ENCODE measurements at places on chromosomes 2 and 18. TPM values are rescaled to one million over a fixed set of nuclear protein-coding genes. Genes with fewer than 3 reads are reported as not detected.
A peak's percentile ranks its signal among the peaks of the same experiment; 100 is the strongest.

TCF23 gene
- total RNA-seq, result not detected

ZBTB7C gene
- total RNA-seq, result 0.37 TPM

LTBP1 gene
- 5.1 TPM for total RNA-seq

EFR3B gene
- 0.96 TPM for total RNA-seq

TUBA3E gene
- not detected for total RNA-seq

L3MBTL4 gene
- not detected for total RNA-seq

GRCh38 chr2:221848286-221848685 lies 276.2 kb upstream of the EPHA4 start:
- H3K4me3 ChIP-seq, result no peak overlapping the region
- H3K4me1 ChIP-seq, result no peaks in the 10 kb centered on the region
- H3K36me3 ChIP-seq, result no peaks in the 10 kb centered on the region
- DNase-seq, result no peak
- H3K27me3 ChIP-seq, result peaks cover 22% of the 10 kb centered on the region

- no peak overlapping the region for H3K4me3 ChIP-seq
- no peaks in the 10 kb centered on the region for H3K4me1 ChIP-seq
- DNase-seq, result no peak
- no peaks in the 10 kb centered on the region for H3K27me3 ChIP-seq
- no peaks in the 10 kb centered on the region for H3K36me3 ChIP-seq
These were observed 85.9 kb downstream of the EIPR1 start for GRCh38 chr2:3291750-3292149.

DNA sequence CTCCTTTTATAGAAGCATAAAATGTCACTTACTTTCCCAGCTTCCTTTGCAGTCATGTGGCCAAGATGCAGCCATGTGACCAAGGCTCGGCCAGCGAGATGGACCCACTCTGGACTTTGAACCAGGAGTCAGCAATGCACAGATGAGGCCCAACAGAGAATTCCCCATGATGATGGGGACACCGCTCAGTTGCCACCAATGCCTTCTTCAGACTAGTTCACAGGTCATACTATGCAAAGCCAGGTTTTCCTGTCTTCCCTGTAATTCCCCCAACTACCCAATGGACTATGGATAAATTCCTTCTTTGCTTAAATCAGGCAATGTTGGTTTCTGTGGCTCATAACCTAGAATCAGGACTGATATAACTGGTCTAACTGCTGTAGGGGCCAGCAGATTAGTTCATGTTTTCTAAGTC lies 22.5 kb upstream of the REL start:
- H3K4me3 ChIP-seq, result no peak overlapping the region
- no peaks in the 10 kb centered on the region for H3K4me1 ChIP-seq
- H3K27me3 ChIP-seq, result no peaks in the 10 kb centered on the region
- H3K27ac ChIP-seq, result no peak overlapping the region
- no peak for DNase-seq

GRCh38 chr2:16255120-16255519 lies 314.8 kb downstream of the MYCN start:
- DNase-seq, result no peak
- no peaks in the 10 kb centered on the region for H3K36me3 ChIP-seq
- no peaks in the 10 kb centered on the region for H3K4me1 ChIP-seq
- H3K27ac ChIP-seq, result no peak overlapping the region
- H3K27me3 ChIP-seq, result peaks cover 15% of the 10 kb centered on the region

DNA sequence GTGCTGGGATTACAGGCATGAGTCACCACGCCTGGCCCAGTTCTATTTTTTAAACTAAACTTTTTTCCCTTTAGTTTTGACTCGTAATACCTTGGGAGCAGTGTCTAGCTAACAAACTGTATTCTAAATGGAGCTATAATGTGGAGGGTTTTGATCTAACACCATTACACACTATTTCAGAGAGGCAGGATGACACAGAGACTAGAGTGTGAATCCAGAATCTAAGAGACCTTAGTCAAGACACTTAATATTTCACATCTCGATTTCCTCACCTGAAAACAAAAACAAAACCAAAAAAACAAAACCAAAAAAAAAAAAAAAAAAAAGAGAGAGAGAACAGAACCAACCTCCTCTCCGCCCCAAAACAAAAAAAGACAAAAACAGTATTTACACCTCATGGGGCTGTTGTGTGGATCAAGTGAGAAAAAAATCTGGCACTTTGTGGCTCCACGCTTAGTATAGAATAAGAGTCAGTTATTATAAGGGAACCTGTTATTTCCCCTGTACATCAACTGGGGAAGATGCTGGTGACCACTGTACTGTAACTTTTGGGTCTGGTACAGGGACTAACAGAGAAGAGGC lies 31.3 kb downstream of the DARS1 start:
- H3K4me3 ChIP-seq, result no peak overlapping the region
- H3K4me1 ChIP-seq, result peaks cover 26% of the 10 kb centered on the region
- no peak overlapping the region for H3K27ac ChIP-seq
- H3K36me3 ChIP-seq, result peaks cover 9% of the 10 kb centered on the region
- H3K27me3 ChIP-seq, result no peaks in the 10 kb centered on the region

DNA sequence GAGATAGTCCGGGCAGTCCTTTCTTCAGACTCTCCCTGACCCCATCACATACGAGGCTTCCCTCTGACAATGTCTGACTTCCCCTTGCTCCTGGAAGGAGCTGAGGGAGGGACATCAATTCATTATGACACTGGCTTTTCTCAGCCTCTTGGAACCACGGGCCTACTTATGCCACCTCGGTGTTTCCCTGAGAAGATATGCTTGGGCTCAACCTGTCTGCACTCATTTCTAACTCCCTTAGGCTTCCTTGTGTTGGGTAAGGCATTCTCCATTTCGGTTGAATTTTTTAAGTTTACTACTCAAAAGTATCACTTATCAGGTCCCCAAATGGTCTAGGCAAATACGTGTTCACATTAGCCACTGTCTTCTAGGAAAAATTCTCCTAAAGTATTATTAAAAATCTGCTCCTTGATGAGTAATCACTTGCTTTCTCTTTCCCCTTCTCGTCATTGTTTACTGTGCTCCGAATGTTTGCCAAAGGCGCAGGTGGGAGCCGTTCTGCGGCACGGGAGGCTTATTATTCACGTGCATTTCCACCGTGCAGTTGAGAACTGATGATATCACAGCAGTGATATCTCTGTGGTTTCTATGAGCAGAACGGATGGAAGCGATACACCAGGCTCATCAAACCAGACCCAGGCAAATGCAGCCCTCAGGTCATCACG lies 33.1 kb downstream of the ARL4C start:
- no peaks in the 10 kb centered on the region for H3K36me3 ChIP-seq
- no peak overlapping the region for H3K27ac ChIP-seq
- DNase-seq, result no peak
- H3K4me1 ChIP-seq, result no peaks in the 10 kb centered on the region
- no peak overlapping the region for H3K4me3 ChIP-seq
- H3K27me3 ChIP-seq, result no peaks in the 10 kb centered on the region

GRCh38 chr2:20491739-20492531 lies 45.1 kb downstream of the RHOB start:
- H3K36me3 ChIP-seq, result no peaks in the 10 kb centered on the region
- no peak overlapping the region for H3K27ac ChIP-seq
- peaks cover 48% of the 10 kb centered on the region for H3K4me1 ChIP-seq
- no peaks in the 10 kb centered on the region for H3K27me3 ChIP-seq
- DNase-seq, result peak; percentile 22

- H3K27ac ChIP-seq, result no peak overlapping the region
- no peaks in the 10 kb centered on the region for H3K27me3 ChIP-seq
- no peak overlapping the region for H3K4me3 ChIP-seq
- no peaks in the 10 kb centered on the region for H3K4me1 ChIP-seq
These were observed 8.3 kb downstream of the CERKL start for GRCh38 chr2:181648478-181649155.

DNA sequence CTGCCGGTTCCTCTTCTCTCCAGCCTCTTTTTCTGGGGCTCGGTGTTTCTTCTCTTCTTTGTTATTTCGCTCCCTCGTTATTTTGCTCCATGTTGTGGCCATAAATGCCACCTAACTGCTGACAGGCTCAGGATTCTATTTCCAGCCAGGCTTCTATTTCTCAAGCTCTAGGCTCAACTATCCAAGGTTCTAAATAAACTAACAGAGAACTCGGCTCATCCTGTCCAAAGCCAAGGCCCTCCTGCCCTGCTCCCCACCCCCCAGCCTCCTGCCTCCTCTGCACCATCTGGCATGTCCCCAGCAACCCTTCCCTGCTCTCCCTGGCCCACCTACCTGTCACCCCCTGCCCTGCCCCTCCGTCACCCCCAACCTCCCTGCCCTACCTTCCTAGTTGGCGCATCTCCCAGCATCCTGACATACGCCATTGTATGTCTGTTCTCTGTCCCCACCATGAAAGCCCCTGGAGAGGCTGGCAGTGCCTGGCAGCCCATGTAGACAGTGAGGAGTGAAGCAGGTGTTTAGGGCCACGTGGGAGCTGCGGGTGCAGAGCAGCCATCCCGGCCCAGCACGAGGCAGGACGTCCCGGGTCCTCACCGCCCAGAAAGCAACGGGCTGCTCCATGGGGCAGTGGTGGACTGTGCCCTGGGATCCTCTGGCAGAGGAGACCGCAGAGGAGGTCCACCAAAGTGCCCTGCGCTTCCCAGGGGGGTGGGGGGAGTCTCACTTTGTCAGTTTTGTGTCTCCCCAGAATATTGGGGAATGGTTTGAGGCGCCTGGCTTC lies 186.9 kb downstream of the TWIST2 start:
- no peak overlapping the region for H3K4me3 ChIP-seq
- no peaks in the 10 kb centered on the region for H3K4me1 ChIP-seq
- H3K27me3 ChIP-seq, result peaks cover 25% of the 10 kb centered on the region
- DNase-seq, result no peak

- no peak overlapping the region for H3K27ac ChIP-seq
- H3K4me1 ChIP-seq, result no peaks in the 10 kb centered on the region
- no peaks in the 10 kb centered on the region for H3K36me3 ChIP-seq
- no peak for DNase-seq
These were observed 4.6 kb downstream of the CHST10 start for GRCh38 chr2:100412881-100413321.

DNA sequence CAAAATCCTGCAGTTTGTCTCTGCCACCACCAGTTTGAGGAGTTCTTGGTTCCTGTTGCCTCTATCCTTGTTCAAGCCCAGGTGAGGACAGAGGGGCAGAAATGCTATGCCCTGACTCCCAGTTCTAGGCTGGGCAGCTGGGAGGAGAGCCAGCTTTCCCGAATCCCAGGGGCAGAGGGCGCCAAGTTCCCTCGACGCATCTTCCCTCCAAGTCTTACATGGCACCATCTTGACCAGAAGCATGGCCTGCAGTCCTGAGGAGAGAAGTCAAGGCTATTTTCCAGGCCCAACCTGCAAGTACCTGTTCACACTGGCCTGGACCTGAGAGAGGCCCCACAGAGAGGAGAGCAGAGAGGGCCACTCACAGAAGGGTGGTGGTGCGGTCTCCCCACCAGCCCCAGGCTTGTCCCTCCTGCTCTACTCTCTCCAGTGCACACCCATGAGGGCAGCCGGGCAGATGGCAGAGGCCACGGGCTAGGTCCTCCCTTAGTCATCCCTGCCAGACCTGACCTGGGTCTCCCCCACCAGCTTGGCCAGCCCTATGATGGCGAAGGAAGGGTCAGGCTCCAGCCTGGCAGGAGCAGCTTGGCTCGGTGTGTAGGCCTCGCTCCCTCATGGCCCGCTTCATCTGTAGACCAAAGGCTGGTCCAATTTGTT lies 115.7 kb upstream of the MSTN start:
- H3K27ac ChIP-seq, result no peak overlapping the region
- peaks cover 22% of the 10 kb centered on the region for H3K4me1 ChIP-seq
- no peak for DNase-seq
- H3K36me3 ChIP-seq, result no peaks in the 10 kb centered on the region
- H3K4me3 ChIP-seq, result no peak overlapping the region
- H3K27me3 ChIP-seq, result no peaks in the 10 kb centered on the region

DNA sequence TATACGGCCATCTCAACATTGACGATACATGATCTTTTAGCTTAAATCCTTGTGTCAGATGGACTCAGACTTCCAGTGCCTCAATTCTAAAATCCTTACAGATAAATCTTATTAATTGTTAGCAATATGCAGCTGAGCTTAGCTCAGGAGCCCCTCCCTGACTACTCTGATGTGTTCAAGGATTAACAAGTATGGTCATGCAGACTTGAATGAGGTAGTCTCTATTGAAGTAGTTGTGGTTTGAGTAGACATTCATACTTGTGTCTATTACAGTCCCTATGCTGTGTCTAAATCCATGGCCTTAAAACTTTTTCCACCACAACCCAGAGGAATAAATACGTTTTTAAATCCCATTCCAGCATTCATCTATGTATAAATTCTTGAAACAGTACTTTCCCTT lies 119.5 kb downstream of the NUP35 start:
- H3K4me3 ChIP-seq, result no peak overlapping the region
- no peaks in the 10 kb centered on the region for H3K27me3 ChIP-seq
- no peaks in the 10 kb centered on the region for H3K4me1 ChIP-seq
- no peaks in the 10 kb centered on the region for H3K36me3 ChIP-seq

GRCh38 chr2:204108781-204109295 lies 172.3 kb downstream of the ICOS start:
- no peak overlapping the region for H3K27ac ChIP-seq
- no peaks in the 10 kb centered on the region for H3K4me1 ChIP-seq
- DNase-seq, result no peak
- no peak overlapping the region for H3K4me3 ChIP-seq
- H3K36me3 ChIP-seq, result no peaks in the 10 kb centered on the region
- H3K27me3 ChIP-seq, result peaks cover 21% of the 10 kb centered on the region

DNA sequence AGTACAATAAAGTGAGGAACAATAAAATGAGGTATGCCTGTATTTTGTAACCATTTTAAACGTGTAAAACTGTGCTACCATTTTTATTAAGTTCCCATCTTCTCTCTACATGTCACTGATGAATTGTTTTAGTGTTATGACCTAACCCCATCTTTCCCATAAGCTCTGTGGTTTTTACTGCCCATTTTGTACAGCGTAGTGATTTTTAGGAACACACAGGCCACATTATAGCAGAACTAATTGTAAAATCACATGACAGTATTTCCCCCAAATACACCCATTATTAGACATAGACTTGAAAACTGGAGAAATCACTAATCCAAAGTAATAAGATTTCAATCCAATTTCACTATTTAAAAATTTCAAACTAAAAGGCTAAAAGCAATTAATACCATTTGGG lies 130.7 kb downstream of the TMEM247 start:
- H3K4me1 ChIP-seq, result no peaks in the 10 kb centered on the region
- H3K27me3 ChIP-seq, result no peaks in the 10 kb centered on the region
- H3K36me3 ChIP-seq, result 0 out of 2 replicates have a peak, but pooled peaks cover 2% of the 10 kb centered on the region
- no peak for DNase-seq
- H3K27ac ChIP-seq, result no peak overlapping the region

DNA sequence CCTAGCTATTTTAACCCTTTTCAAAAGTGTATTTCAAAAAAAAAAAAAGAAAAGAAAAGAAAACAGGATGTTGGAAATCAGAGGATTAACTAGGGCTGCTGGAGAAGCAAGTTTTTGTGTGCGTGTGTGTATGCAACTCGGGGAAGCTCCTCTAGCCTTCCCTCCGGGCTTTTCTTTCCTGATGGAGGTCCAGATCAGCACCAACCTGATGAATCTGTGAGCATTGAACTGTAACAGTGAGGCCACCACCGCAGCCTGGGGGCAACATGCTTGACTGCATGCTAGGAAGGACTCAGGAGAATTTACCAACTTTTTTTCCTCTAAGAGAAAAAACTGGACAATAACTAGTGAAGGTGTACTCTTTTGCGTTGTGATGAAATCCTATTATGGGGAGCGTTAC lies 2.3 kb downstream of the OBSL1 start:
- no peak overlapping the region for H3K4me3 ChIP-seq
- no peak overlapping the region for H3K27ac ChIP-seq
- no peaks in the 10 kb centered on the region for H3K27me3 ChIP-seq
- DNase-seq, result no peak
- no peaks in the 10 kb centered on the region for H3K36me3 ChIP-seq

GRCh38 chr2:29847886-29848285 lies 73.5 kb downstream of the ALK start:
- H3K4me1 ChIP-seq, result no peaks in the 10 kb centered on the region
- H3K27me3 ChIP-seq, result peaks cover 78% of the 10 kb centered on the region
- no peaks in the 10 kb centered on the region for H3K36me3 ChIP-seq
- no peak overlapping the region for H3K4me3 ChIP-seq
